ENCODE measurements at places on chromosomes 2 and 18. TPM values are rescaled to one million over a fixed set of nuclear protein-coding genes. Genes with fewer than 3 reads are reported as not detected.

Gene POTEC
- total RNA-seq, result not detected

Gene NCK2
- 56.5 TPM for total RNA-seq

Gene ANKRD29
- 1.5 TPM for total RNA-seq

Gene KIF5C
- total RNA-seq, result 1.3 TPM

Gene ANKRD62
- not detected for total RNA-seq

Gene FZD7
- 27.2 TPM for total RNA-seq

Gene YES1
- 101 TPM for total RNA-seq

Gene HPCAL1
- total RNA-seq, result 40.7 TPM

All from suprapubic skin (tissue), 4 donors.